EL (cell line): ENCODE measurements at places on chromosomes 2 and 18.

DNA sequence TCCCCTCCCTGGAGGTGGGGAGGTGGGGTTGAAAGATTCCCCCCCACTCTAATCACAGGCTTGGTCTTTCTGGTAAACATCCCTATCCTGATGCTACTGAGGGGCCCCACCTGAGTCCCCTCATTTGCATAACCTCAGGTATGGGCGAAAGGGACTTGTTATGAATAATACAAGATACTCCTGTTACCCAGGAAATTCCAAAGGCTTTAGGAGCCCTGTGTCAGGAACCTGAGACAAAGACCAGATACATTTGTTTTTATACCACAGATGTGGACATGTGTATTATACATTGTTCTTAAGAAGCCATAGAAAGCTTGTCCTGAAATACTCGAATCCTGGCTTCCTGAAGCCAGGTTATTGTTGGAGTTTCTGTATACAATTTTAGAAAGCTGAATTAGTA is 62.8 kb downstream of the MYO1B start:
- DNase-seq: no peak

DNA sequence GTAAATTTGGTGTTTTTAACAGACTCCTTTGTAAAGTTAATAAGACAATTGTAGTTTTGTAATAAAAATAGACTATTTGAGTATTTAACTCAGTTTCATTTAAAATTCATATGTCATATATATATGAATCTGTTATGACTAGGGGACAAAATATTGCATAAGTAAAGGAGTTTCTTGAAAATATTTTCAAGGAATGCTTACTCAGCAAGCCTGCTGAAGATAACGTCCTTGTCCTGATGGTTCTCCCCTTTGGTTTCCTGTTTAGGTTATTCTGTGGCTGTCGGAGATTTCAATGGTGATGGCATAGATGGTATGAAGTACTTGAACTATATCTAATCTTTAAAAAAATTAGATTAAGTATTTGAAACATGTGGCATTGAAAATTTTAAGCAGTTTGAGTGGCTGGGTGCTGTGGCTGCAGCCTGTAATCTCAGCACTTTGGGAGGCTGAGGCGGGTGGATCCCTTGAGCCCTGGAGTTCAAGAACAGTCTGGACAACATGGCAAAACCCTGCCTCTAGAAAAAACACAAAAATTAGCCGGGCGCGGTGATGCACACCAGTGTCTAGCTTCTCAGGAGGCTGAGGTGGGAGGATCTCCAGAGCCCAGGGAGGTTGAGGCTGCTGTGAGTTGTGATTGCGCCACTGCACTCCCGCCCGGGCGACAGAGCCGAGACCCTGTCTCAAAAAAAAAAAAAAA is 47.1 kb downstream of the ITGAV start:
- no peak for DNase-seq

DNA sequence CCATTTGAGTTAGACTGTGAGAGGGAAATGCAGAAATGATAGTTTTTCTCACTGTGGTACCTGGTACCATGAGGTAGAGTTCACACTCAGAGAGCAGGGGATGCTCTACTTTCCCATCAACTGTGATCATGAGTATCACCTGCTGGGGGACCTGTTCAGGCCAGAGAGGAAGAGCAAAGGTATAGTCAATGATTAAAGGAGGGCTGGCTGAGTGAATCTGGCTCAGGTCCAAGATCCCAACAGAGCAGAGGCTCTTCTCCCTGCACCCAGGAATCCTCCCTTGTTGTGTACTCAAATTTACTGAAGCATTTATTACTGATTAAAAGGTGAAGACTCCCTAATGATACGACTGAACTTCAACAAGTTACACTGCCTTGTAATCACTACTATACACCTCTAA is 104.6 kb upstream of the CHRNA1 start:
- no peak for DNase-seq

DNA sequence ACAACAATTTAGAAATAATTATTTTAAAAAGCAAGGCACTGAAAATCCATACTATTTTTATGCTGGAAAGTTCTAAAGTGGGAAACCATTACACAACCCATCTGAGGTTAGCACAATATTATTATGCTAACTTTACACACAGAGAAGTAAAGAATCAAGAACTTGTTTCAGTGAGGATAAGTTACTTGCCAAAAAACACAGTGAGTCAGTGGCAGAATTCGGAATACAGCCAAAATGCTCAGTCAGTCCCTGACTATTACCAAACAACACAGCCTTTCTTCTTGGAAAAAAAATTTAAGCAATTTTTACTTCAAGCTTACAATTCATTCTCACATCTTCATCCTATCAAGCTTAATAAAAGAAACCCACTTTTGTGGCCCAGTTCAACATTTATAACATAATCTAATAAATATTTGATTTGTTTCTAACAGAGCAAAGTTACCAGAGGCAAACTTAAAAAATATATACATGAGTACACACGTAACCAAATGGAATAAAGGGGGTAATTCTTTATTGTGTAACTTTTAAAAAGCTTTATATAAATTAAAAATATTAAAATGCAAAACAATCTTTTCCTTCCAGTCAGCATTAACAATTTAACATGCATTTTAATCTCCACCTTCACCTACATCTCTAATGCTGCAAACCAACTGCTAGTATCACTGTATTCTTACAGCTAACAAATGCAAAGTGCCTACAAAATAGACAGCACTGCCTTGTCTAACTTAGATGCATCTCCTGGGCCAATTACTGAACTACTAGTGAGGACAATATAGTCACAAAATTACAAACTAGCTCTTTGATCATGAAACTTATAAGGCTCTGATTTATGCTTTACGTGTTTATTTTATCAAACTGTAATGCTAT is 55.2 kb downstream of the CCDC88A start:
- DNase-seq: peak; percentile 89

- peak; percentile 88 for DNase-seq
Measured at GRCh38 chr2:217393585-217394032, 533.7 kb upstream of the TNP1 start.

- peak; percentile 45 for DNase-seq
Measured at GRCh38 chr2:226794196-226794661, 5.4 kb downstream of the IRS1 start.

GRCh38 chr2:117785740-117786139 is 28.8 kb upstream of the DDX18 start:
- peak; percentile 49 for DNase-seq

DNA sequence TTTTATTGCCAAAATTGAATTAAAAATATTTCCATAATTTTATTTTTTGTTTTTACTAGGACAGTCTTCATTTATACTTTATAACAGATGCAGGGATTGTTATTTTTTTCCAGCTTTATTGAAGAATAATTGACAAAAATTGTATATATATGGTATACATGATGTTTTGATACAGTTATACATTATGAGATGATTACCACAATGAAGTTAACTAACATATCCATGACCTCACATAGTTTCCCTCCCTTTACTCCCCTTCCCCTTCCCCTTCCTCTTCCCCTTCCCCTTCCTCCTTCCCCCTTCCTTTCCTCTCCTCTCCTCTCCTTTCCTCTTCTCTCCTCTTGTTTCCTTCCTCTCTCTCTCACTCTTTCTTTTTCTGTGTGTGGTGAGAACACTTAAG is 700.1 kb downstream of the CNTNAP5 start:
- DNase-seq: no peak

GRCh38 chr2:134539981-134540380 is 178.8 kb downstream of the TMEM163 start:
- DNase-seq: no peak

- no peak for DNase-seq
Measured at GRCh38 chr2:229273006-229273722, 2.1 kb upstream of the PID1 start.

- no peak for DNase-seq
Measured at GRCh38 chr2:20578266-20578894, 72.5 kb downstream of the HS1BP3 start.

GRCh38 chr2:230505162-230505561 is 89.2 kb downstream of the SP100 start:
- DNase-seq: no peak

DNA sequence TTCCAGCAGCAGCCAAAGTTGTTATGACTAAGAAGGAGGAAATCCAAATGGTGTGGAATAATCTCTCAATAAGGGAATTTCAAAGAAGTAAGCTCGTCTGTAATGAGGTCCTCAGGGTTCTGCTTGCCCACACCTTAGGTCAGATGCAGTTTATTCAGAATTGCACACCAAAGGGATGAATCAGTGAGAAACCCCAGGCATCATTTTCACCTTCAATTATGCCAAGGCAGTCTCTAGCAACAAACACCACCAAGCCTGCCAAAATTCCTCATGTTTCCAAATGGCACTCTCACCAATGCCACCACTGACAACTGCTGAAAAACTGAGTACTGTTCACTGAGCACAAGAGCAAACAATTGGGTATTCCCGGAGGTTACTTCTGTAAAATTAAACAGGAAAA is 43.6 kb downstream of the KCNG3 start:
- DNase-seq: no peak

DNA sequence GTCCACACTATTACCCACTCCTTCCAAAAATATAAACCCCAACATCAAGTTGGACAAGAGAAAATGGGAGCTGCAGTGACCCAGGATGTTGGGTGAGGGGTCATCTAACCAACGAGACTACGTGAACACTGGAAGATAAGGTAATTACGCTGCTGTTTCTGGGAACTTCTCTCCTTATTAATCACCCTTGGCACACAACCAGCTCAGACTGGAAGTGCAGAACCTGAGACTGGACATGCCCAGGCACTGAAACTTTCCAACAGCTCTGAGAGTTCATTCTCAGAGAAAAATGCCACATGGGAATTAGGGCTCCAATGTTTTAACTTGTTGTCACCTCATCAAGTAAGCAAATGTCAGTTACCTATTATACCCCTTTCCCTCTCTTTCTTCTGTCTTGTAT is 135.3 kb downstream of the CCDC148 start:
- DNase-seq: peak; percentile 75
